Glutamatergic neuron (in vitro differentiated cells): ENCODE measurements at places on chromosomes 1 and 21.

DNA sequence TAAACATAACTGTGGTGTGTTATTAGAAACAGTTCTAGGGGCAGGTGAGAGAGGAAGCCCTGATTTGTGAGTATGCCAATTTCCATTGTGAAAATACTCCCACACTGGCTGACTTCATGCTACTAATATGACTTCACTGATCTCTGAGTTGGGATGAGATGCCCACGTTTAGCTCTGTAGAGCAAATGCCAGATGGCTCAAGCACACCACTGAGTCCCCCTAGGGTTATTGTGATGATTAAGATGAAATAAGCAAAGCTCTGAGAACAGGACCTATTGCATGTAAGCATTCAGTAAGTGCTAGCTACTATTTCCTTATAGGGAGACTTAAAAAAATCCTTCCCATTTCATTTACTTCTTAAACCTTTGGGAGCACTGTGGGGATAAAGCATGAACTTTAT, 117.6 kb downstream of the CENPF start:
- no peaks in the 10 kb centered on the region for H3K27me3 ChIP-seq
- no peaks in the 10 kb centered on the region for H3K36me3 ChIP-seq
- peaks cover 2% of the 10 kb centered on the region for H3K4me1 ChIP-seq
- H3K27ac ChIP-seq, result no peak overlapping the region

DNA sequence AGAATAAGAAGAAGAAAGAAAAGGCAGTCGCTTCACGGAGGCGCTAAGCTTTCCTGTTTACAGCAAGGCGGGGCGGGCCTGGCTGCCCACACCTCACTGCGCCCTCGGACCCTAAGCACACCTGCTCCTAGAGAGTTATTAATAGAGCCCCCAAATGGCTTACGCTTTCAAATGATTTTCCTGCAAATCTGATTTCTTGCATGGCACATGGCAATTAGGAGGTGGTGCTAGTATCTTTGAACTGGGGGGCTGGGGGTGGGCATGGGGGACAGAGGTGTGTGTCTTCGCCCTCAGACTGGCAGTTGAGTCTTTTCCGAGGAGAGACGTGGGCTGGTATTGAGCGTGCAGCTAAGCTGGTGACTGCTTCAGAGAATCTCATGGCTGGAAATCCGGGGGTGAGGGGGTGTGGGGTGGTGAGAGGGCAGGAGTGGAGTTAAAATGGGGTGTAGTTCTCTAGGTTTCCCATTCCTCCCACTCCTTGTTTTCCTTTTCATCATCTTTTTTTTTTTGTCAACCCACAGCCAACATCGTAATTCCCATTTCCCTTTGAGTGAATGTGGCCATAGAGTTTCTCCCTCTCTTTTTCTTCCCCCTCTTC, 1.3 kb downstream of the S1PR1 start:
- no peak overlapping the region for H3K4me3 ChIP-seq
- no peaks in the 10 kb centered on the region for H3K36me3 ChIP-seq
- H3K27ac ChIP-seq, result no peak overlapping the region
- DNase-seq, result no peak
- peaks cover 15% of the 10 kb centered on the region for H3K27me3 ChIP-seq
- peaks cover 12% of the 10 kb centered on the region for H3K4me1 ChIP-seq

GRCh38 chr1:226691247-226691646, 47.8 kb downstream of the ITPKB start:
- no peak overlapping the region for H3K27ac ChIP-seq
- no peaks in the 10 kb centered on the region for H3K36me3 ChIP-seq
- peaks cover 7% of the 10 kb centered on the region for H3K27me3 ChIP-seq

- H3K36me3 ChIP-seq, result peaks cover 5% of the 10 kb centered on the region
- H3K27me3 ChIP-seq, result peaks cover 2% of the 10 kb centered on the region
- no peak for DNase-seq
These were observed 7.8 kb downstream of the TBX19 start for GRCh38 chr1:168288311-168289052.
